ENCODE measurements at places on chromosomes 3 and 15.
A peak's percentile ranks its signal among the peaks of the same experiment; 100 is the strongest.

GRCh38 chr3:4401441-4401840 is 65.6 kb downstream of the SUMF1 start:
- no peak for DNase-seq

GRCh38 chr15:73617301-73617831 is 15.8 kb downstream of the NPTN start:
- DNase-seq = no peak

- peak; percentile 22 for DNase-seq
Observed at GRCh38 chr3:168002786-168003368, 92.8 kb downstream of the GOLIM4 start.

DNA sequence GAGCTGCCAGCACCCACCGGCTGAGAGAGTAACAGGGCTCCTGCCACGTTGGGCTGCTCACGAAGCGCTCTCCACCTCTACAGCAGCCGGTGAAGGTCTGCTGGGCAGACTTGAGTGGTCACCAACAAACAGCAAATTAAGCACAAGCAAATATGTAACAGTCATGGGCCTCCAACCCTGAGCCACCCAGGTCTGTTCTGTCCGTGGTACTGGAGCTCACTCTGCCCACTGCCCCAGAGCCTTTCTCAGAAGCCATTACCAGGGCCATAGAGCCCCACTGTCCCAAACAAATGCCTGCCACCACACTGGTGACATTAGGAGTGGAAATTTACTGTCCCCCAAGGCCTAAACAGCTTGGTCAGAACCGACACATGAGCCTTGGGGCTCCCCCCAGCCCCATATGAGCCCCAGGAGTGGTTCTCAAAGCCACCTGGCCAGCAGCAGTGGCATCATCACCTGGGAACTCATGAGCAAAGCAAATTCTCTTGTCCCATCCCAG is 56.6 kb downstream of the LRIG1 start:
- no peak for DNase-seq

DNA sequence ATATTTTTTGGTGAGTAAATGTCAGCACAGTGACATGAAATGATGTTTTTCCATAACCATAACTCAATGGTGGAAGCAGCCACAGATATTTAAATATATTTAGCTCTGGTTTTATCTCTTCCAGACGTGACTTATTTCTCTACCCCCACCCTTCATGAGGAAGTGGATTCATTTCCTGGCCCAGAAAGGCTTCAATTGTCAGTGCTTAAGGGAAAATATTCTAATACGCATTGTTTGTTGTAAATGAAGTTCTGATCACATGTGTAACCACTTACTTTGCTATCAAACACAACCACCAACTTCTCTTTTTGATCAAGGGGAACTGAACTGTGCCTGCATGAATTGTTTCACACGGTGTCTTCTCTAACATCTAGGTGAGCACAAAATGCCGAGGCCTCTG is 14.0 kb downstream of the CLDN16 start:
- DNase-seq = no peak

DNA sequence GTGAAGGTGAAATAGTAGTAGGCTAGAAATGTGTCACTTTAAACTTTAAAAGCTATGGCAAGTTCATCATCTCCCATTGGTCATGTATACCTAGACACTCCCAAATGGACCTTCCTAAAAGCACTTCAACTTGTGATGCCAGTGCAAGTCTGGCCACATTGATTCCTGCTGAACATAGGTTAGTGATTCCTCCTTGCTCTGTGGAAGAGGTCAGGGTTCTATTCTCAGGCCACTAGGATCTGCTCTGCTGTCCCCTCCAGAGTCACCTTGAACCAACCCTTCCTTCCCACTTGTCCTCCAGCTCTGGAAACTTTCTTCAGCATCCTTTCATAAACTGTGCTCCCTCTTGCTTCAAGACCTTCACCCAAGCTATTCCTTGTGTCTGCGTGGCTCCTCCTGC is 301.7 kb downstream of the RPLP1 start:
- no peak for DNase-seq

- DNase-seq = peak; percentile 34
Observed at GRCh38 chr15:99731336-99732123, 1.7 kb downstream of the LYSMD4 start.

DNA sequence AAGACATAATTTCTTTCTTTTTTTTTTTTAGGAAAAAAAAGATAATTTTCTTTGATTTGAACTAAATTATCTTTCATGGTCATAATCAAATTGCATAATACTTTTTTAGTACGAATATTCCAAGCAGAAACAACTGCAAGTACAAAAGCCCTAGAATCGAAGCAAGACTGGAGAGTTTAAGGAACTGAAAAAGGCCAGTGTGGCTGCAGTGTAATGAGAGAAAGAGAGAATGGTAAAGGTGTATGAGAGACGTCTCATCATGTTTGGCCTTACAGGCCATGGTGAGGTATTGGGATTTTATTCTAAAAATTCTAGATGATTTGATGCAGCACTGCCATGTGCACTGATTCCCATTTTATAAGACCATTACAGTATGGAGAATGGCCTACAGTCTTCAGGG is 180.9 kb downstream of the SUCNR1 start:
- DNase-seq = no peak

GRCh38 chr15:70859322-70859908 is 5.5 kb upstream of the LARP6 start:
- DNase-seq = no peak

DNA sequence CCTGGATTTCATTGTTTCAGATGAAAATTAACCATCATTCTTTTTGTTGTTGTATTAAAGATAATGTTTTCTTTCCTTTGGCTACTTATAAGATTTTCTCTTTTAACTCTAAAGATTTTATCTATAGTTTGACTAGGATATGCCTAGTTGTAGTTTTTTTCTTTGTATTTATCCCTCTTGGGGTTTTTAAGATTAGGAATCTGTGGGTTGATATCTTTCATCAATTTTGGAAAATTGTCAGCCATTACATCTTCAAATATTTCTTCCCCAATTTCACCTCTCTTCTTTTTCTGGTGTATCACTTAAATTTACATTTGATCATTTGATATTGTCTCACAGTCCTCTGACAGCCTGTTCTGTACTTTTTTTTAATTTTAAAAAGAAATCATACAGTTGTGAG is 32.5 kb upstream of the LIMD1 start:
- DNase-seq = no peak

GRCh38 chr15:48408327-48408726 is 77.1 kb downstream of the DUT start:
- DNase-seq = peak; percentile 73

GRCh38 chr15:62449638-62450037 is 284.6 kb upstream of the C2CD4B start:
- no peak for DNase-seq

- no peak for DNase-seq
Observed at GRCh38 chr15:73359651-73360050, 9.1 kb downstream of the HCN4 start.

DNA sequence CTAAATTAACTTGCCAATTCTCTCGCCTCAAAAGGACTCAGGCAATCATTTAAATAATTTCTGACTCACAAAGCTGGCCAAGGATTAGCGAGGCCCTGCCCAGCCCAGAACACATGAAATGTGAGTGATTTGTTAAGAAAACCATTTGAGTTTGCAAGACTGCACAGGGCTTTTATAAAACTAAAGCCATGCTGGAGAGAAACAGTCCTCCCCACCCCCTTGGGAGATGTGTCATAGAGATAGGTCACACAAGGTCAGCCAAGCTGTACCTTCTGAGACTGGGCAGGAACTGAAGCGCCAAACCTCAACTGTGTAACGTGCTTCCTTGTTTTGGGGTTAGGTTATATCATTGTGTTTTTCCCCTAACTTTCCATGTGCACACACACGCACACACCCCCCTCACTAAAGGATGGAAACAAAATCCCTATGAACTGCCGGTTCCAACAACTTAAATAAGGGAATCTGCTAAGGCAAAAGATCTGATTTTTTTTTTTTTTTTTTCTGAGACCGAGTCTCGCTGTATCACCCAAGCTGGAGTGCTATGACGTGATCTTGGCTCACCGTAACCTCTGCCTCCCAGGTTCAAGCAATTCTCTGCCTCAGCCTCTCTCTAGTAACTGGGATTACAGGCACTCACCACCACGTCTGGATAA is 8.1 kb downstream of the SPATA12 start:
- DNase-seq = peak; percentile 88

DNA sequence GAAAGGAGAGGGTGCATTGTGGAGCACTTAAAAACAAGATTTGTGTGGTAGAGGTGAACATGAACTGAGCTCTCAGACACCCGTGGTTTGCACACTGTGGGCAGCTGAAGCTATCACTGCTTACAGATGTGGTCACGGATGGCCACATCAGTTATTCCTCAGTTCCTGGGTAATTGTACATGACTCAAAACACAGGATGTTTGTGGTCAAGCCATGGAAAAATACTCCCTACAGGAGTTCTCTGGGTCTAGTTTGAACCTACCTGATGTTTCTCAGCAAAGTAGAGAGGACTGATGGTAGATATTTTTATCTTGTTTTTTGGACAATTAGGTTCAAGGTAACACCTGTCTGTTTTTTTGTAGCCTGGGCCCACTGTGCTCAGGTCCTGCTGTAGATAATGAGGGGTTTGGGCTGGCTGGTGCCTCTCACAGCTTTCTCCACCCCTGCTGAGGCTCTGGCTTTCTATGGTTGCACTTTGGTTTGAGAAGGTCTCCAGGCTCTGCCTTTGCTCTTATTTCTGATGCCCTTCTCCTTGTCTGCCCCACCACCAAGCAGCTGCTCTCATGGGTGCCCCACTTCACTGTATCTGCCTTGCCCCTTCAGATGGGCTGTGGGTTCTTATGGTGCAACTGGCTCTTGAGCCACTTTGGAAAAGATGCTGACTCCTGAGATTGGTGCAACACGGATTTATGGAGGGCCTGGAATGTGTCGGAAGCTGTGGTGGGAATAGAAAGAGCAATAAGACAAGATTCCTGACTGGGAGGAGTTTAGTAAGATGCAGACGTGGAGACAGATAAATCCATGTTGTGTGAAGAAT is 40.1 kb downstream of the CDCP1 start:
- no peak for DNase-seq

DNA sequence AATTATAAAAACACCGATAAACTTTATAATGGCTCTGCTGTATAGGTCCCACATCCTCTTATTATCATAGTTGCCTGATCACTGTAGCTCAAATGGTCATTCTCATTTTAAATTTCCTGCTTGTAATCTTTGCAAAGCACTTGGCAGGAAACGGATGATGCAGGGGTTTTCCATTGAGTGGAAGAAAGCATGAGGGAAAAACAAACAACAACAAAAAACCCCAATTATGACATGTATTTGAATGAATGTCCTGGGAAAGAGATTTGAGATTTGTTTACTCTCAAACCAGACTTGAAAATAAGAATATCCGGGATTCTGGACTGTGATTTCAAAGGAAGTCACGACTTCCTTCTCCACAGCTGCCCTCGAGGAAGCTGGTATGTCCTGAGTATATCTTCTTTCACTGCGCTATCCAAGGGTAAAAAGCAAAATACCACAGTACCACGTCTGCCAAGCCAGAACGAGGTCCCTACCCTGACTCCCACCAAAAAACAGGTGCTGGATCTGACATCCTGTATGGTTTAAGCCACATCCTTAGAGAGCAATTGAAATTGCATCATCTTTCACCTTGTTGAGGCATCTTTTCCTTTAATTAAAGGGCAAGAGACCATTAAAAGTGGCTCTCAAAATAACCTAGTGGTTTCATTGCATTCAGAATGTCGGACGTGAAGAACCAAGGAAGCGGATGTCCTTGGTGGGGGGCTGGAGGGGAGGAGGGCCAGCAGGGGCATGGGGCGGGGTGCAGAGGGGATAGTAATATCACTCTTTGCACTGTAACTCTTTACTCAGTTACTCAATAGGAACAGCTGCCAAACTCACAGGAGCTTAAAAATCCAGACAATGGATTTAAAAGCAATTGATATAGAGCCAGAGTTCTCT is 13.5 kb upstream of the TIPIN start:
- DNase-seq = peak; percentile 84

- peak; percentile 5 for DNase-seq
Observed at GRCh38 chr3:86634361-86634760, 356.6 kb downstream of the VGLL3 start.

- DNase-seq = no peak
Observed at GRCh38 chr3:143001034-143001368, 369 bp upstream of the U2SURP start.

DNA sequence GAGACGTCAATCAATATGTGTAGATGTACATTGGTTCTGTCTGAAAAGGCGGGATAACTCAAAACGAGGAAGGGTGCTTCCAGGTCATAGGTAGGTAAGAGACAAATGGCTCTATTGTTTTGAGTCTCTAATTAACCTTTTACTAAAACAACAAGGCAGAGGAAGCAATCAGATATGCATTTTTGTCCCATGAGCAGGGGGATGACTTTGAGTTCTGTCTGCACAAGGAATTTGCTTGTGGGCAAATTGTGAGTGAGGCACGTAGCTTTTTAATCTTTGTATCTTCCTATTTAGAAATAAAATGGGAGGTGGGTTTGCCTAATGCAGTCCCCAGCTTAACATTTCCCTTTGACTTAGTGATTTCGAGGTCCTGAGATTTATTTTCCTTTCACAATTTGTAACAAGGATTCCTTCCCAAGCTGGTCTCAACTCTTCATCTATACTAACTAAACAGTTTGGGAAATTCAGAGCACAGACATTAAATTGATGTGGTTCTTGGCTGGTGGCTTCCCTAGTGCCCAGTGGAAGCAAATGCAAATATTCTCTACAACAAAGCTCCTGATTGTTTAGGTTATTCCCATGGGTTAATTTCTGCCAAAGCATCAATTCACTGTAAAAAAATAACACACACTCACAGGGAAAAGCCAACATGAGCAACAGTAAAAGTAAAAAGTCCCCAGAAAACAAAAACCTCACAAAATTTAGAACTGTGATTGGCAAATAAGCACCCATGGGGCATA is 738.8 kb upstream of the SGO1 start:
- no peak for DNase-seq

DNA sequence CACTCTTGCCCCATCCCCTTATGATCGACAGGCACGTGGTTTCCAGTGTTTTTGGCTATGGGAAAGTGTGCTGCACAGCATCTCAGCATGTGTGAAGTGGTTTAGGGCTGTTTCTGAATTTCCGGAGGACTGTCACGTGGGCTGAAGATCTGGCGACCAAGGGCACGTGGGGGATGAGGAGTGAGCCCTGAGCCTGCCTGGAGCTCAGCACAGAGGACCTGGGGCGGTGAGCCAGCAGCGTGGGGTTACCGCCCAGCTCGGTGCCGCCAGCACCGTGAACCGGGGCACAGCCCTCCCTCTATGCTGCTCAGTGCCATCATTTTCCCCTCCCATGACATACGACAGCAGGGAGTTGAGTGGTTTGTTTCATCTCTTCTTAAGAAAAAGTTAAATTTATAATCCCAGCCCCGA is 150.2 kb downstream of the DNAJB8 start:
- DNase-seq = peak; percentile 45

GRCh38 chr3:53102601-53103147 is 27.6 kb downstream of the RFT1 start:
- DNase-seq = peak; percentile 19

- DNase-seq = peak; percentile 9
Observed at GRCh38 chr3:45366290-45366689, 22.1 kb upstream of the LARS2 start.

- DNase-seq = no peak
Observed at GRCh38 chr3:54714035-54714434, 213.8 kb downstream of the LRTM1 start.

- no peak for DNase-seq
Observed at GRCh38 chr3:129312021-129312639, 33.5 kb downstream of the HMCES start.

GRCh38 chr3:107117922-107118536 is 259.2 kb upstream of the CCDC54 start:
- peak; percentile 88 for DNase-seq

GRCh38 chr15:32873284-32874114 is 155.7 kb downstream of the GREM1 start:
- no peak for DNase-seq

Data from muscle of leg (tissue), 16 donors.